ENCODE measurements at places on chromosomes 6 and 20.

- DNase-seq: peak; percentile 85
Measured at GRCh38 chr6:17156112-17156921, 54.5 kb downstream of the STMND1 start.

- no peak for DNase-seq
Measured at GRCh38 chr20:14959506-14960475, 622.4 kb upstream of the FLRT3 start.

DNA sequence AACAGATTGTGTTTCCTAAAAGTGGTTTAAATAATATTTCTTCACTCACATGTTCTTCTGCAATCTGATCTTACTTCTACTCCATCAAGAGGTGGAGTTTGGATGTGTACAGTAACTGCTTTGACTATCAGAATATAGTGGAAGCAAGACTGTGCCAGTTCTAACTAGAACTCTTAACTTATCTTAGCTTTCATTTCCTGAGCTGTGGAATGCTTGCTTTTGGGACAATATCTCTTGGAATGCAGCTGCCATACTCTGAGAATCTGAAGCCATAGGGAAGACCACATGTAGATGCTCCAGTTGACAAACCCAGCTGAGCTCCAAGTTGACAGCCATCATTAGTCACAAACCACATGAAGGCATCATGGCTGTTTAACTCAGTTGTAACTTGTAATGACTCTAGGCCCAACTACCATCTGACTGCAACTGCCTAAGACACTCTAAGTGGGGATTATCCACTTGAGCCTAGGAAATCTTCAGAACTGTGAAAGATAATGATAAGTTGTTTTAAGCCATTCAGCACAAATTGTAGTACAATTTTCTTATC lies 40.8 kb upstream of the MAN1A1 start:
- no peak for DNase-seq

DNA sequence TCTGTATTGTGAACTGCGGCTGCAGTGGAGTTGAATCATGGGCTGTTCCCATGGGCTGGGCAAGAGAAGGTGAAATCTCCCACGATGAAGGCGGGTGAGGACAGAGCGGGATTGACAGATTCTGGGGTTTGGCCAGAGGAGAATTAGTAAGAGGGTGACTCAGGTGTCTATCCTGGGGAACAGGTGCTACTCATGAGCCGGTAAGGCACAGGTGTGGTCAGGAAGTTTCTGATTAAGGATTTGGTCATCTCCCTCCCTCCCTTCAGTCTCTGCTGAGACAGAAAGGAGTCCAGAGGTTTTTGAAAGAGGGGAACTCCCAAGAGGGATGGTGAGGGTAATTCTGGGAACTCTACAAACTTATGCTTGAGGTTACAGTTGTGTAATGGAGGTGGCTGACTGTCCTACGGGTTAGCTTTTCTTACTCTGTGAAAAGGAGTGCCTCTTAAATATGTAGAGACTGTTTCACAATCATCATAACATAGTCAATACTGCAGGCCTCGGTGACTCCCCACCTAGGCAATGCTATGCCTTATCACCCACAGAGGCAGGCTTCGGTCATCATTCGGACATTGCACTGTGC lies 31.5 kb downstream of the SERPINB1 start:
- DNase-seq: no peak

GRCh38 chr6:90521955-90522354 lies 64.9 kb downstream of the MAP3K7 start:
- DNase-seq: no peak

- no peak for DNase-seq
Measured at GRCh38 chr20:53557130-53557529, 36.5 kb downstream of the ZNF217 start.

- DNase-seq: no peak
Measured at GRCh38 chr6:22980446-22980845, 411.1 kb downstream of the HDGFL1 start.

- no peak for DNase-seq
Measured at GRCh38 chr6:135030532-135031178, 24.0 kb downstream of the HBS1L start.

- DNase-seq: no peak
Measured at GRCh38 chr6:105507811-105508210, 104.9 kb upstream of the PREP start.

DNA sequence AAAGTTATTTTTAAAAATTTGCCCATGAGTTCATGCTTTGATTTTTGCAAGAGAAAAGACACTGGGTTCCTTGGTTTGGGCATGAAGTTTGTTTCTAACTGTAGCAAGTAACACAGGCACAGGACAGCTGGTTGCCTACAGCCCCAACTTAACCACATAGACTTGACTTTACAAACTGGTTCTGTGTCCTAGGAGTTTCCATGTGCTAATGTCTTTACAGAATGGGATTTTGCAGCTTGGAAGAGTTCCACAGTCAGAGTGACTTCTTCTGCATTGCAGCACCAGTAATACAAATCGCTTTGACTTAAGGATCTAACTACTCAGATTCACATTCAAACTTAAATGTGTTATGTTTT lies 44.3 kb downstream of the OR2B2 start:
- peak; percentile 4 for DNase-seq

DNA sequence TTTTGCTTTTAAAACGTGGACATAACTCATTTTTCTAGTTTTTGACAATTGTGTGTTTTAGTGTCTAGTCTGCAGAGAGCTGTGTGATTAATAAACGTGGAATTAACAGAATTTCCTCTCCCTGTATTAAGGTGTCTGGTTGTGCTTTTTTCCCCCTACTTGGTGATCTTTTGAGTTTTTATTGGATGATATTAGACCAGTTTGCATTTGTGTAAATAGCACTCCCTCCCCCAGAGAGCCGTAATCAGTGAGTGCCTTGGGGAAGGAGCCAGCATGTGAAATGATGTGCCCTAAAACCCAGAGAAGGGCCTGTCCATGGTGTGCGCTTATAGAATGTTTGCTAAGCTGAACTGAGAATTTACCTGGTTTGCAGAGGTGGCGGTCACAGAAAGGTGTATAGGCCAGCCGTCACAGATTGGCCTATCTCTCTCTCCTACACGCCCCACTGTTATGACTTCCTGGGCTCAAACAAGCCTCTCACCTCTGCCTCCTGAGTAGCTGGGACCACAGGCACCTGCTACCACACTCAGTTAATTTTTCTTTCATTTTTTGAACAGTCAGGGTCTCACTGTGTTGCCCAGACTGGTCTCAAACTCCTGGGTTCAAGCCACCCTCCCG lies 42.4 kb downstream of the ALDH5A1 start:
- DNase-seq: no peak

DNA sequence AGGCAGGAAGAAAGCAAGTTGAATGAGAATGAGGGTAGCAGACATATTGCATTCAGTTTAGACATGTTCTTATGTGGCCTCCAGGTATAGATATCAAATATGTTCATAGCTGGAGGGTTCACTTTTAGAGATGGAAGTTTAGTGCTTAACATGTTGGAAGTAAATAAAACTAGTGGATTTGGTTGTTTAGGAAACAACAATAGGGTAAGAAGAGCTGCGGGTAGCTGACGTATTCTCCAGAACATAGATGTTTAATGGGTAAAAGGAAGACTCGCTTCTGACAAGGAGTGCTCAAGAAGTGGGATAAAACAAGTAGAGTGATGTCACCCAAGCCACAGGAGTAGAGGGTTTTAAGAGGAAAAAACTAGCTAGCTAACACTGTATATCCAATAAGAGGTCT lies 128.4 kb upstream of the COL21A1 start:
- DNase-seq: no peak

DNA sequence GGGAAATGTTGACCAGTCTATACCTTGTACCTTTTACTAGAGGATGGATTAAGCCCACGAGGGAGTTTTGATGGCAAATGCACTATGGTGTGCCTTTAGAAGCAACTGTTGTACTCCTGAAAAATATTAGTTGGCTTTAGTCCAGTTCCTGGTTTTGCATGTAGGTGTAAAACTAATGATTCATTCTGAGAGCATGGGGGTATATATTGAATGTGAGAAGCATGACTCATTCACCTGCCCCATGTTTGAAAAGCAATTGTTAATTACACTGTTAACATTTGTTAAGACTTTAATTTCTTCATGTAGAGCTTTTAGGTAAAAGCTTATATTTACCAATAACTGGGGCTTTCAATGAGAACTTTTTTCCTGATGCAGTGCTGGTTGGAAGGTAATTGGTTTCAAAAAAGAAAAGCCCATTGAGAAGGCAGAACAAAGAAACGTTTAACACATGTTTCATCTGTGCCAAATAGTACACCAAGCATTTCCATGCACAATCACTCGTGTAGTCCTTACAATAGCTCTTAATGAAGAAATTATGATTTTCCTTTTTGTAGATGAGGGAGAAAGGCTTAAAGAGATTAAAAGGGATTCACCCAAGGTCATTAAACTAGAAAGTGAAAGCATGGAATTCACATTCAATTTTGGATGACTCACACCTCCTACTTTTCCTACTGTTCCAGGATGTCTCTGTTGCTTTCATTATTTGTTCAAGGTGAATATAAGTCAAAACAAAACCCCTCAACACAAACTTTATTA lies 134.1 kb downstream of the CCDC170 start:
- peak; percentile 39 for DNase-seq

GRCh38 chr20:32115211-32115767 lies 5.8 kb downstream of the TM9SF4 start:
- no peak for DNase-seq

- no peak for DNase-seq
Measured at GRCh38 chr20:2171266-2171790, 69.7 kb downstream of the STK35 start.

- DNase-seq: no peak
Measured at GRCh38 chr20:20525756-20526155, 157.9 kb downstream of the INSM1 start.

- no peak for DNase-seq
Measured at GRCh38 chr6:12009180-12009685, 2.9 kb upstream of the HIVEP1 start.

- DNase-seq: no peak
Measured at GRCh38 chr20:56447227-56447626, 21.2 kb upstream of the RTF2 start.

DNA sequence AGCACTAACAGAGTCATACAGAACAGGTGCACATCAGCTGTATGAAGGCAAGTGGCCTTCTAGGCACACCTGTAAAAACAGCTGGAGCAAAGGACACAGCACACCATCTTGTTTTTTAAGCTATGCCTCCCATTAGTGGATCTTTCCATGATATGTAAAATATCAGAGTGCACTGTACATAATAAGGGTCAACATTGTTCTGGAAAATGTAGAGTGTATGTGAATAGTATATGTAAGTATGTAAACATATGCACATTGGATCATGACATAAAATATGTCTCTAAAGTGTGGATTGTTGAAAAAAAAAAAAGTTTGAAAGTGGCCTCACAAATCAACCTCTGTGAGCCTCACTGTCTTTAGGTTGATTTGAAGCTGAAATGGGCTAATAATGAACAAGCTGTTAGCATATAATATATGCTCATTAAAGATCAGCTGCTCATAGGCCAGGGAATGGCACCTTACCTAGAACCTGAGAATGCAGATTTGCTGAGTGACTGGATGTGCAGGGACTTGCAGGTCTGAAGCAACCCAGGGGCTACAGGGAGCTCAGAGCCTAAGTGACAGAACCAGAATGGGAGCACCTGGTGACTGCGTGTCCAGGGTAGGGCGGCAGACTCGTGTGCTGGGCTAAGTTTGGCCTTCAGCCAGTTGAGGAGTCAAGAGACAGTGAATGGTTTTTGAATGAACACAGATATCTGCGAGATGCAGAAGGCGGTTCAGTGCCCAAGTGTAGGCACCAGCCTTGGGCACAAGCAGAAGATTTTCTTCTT lies 198.6 kb downstream of the TMEM242 start:
- DNase-seq: no peak

DNA sequence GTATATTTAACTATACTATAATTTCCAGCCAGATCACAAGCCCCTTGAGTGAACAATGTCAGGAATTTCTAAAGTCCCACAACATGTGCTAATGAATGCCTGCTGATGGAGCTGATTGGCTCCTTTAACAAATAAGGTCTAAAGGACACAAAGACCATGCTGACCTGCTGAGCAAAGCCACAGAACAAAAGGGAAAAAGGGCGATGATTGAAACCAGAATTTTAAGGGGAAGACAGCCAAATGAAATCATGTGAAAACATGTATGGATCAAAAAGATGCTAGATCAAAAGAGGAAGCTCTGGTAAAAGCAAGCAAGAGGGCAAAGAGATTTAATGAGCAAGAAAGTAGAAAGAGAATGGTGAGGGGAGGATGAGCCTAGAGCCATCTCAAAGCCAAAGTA lies 105.6 kb downstream of the DCDC2 start:
- DNase-seq: no peak

DNA sequence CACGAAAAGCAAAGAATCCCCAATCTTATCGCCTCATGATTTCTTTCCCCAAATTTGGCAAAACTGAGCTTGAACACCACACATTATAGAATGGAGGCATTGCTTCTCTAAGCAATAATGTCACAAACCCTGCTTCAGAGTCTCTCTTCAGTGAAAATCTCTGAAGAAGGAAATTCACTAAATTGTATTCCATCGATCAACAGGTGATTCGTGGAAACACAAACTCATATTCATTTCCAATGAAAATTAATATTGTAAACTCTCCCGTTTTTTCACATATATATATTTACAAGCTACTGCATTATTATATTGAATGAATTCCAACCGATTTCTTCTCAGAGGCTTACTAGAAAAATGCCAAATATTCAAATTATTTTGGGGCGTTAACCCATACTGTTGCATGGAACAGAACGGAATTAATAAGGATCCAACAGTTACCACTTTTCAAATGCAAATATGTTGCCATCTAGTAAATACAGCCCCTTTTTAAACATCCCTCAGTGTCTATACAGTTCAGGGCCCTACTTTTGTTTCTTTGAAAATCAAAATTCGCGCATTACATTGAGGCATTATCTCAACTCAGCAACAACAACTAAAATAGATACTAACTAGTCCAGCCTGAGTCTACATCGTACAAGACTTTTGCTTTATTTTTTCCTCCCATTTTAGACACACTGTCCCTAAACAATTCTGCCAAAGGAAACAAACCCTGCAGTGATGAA lies 1.3 kb downstream of the KIF13A start:
- DNase-seq: no peak

GRCh38 chr6:91105532-91105931 lies 518.7 kb upstream of the MAP3K7 start:
- no peak for DNase-seq

DNA sequence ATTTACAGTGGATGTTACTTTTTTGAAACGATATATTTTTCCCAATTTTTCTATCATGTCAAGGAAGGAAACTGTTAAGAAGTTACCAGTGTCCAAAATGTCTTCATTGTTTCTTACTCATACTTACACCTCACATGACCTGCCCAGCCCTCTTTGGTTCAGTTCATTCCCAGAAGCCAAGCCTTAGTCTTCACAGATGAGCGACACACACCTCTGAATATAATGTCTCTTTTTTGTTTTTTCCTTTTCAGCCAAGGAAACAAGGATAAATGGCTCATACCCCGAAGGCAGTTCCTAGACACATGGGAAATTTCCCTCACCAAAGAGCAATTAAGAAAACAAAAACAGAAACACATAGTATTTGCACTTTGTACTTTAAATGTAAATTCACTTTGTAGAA lies 225.2 kb downstream of the SMOC2 start:
- DNase-seq: no peak

GRCh38 chr6:12119085-12119588 lies 107.0 kb downstream of the HIVEP1 start:
- no peak for DNase-seq

- peak; percentile 51 for DNase-seq
Measured at GRCh38 chr6:26126394-26127235, 39.4 kb downstream of the HFE start.
